ENCODE measurements at places on chromosomes 4 and X.

DNA sequence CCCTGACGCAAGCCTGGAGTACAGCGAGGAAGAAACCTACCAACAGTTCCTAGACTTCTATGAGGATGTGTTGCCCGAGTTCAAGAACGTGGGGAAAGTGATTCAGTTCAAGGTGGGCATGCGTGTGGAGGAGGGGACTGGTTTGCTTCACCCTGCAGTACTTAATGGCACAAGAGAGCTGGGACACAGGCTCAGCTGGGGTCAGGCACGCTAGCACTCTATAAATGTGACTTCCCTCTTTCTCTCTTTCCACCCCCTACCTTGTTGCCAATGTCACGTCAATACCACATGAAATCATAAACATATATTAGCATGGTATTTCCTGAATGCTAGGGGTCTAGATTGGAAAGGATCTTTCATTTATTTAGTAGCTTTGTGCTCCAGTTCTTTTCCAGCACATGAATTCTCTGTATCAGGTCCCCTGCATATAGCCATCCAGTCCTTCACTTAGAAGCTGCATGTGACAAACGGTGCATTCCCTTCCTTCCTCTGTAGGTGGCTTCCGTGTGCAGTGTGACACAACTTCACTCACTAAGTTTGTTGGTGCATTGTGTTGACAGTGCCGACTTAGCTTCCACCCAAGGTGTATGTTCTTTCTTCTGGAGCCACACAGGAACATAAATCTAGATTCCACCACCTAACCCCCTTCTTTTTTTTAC is 25.6 kb downstream of the ZRSR2 start:
- peak; percentile 30 for DNase-seq

GRCh38 chr4:185304541-185304940 is 91.2 kb downstream of the LRP2BP start:
- no peak for DNase-seq

DNA sequence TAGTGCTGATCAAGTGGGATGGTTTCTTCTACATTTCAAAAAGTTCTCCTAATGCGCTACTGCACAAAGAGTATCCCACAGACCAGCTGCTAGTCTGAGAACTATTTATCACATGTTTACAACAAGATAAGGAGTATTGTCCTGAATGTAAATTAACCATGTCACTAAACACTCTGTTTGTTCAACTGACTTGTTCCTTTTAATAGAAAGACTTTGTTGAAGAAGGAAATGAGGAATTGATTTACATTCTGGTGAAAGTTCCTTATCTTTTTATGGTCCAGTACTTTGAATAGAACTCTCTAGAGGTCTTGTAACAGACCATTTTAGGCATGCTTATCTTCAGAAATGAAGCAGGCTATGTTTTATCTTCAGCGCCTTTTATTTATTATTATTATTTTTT is 67.3 kb upstream of the IL13RA1 start:
- DNase-seq, result no peak

DNA sequence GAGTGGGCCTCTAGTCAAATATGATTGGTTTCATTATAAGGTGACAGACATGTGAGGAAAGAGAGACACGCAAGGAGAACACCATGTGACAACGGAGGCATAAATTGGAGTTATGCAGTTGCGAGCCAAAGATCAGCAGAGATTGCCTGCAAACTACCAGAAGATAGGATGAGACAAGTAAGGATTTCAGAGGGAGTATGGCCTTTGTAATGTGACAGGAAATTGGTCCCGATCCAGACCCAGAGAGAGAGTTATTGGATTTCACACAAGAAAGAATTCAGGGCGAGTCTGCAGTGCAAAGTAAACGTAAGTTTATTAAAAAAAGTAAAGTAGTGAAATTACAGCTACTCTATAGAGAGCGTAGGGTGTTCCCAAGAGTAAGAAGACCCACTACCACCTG is 35.7 kb upstream of the NDST4 start:
- DNase-seq, result no peak

DNA sequence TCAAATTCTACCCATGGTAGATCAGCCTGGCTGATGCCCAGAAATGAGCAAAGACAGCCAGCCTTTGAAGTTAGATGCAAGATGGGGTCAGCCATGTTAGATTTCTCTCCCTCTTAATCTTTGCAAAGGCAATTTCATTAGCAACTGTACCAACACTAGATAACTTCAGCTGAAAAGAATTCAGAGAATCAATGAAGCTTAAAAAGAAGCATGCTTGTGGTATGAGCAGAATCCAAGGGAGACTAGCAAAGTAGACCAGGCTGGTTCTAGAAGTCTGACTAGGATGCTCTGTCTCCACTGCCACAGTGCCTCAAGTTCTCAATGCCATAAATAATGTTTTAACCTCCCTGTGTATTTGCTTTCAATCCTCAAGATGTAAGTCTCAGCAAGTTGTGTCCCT is 247.3 kb downstream of the SLC7A11 start:
- peak; percentile 81 for DNase-seq

GRCh38 chr4:1113311-1114009 is at the start of gene RNF212:
Gene RNF212, minus strand, starts transcription at chr4:1113564. Its CDS starts 100 bp downstream, at chr4:1113464.
- DNase-seq, result peak; percentile 18

- DNase-seq, result no peak
Measured at GRCh38 chrX:75748431-75748830, 36.6 kb downstream of the MAGEE2 start.

- no peak for DNase-seq
Measured at GRCh38 chrX:74085642-74086236, 218.2 kb upstream of the ZCCHC13 start.

DNA sequence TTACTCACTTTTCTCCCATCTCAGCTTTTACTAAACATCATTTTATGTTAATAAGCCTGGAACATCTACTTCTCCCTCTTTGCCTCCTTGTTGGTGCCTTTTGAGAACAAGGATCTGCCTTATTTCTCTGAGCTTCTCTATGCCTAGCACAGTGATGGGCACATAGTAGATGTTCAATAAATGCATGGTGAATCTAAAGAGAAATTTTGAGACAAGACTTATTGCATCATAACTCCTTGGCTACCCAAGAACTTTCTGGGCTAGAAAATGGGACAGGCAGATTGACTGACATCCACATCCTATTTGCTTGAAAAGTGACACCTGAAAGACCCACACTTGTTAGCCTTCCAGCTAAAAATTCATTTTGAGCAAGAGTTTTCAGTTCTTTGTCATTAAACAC is 87.2 kb upstream of the TFDP3 start:
- DNase-seq, result no peak

GRCh38 chr4:43993196-43993902 is 455.3 kb downstream of the KCTD8 start:
- DNase-seq, result no peak

DNA sequence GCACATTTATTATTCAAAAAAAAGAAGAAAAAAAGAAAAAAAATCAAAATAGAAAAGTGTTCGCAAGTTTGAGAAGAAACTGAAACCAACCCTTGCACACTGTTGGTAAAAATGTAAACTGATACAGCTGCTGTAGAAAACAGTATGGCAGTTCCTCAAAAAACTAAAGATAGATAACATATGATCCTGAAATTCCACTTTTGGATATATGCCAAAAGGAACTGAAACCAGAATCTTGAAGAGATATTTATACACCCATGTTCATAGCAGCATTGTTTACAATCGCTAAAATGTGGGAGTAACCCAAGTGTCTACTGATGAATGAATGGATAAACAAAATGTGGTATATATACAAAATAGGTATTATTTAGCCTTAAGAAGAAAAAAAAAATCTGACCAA is 155.4 kb downstream of the TBCK start:
- DNase-seq, result no peak

GRCh38 chrX:74419864-74420195 is 1.5 kb upstream of the SLC16A2 start:
- DNase-seq, result no peak

DNA sequence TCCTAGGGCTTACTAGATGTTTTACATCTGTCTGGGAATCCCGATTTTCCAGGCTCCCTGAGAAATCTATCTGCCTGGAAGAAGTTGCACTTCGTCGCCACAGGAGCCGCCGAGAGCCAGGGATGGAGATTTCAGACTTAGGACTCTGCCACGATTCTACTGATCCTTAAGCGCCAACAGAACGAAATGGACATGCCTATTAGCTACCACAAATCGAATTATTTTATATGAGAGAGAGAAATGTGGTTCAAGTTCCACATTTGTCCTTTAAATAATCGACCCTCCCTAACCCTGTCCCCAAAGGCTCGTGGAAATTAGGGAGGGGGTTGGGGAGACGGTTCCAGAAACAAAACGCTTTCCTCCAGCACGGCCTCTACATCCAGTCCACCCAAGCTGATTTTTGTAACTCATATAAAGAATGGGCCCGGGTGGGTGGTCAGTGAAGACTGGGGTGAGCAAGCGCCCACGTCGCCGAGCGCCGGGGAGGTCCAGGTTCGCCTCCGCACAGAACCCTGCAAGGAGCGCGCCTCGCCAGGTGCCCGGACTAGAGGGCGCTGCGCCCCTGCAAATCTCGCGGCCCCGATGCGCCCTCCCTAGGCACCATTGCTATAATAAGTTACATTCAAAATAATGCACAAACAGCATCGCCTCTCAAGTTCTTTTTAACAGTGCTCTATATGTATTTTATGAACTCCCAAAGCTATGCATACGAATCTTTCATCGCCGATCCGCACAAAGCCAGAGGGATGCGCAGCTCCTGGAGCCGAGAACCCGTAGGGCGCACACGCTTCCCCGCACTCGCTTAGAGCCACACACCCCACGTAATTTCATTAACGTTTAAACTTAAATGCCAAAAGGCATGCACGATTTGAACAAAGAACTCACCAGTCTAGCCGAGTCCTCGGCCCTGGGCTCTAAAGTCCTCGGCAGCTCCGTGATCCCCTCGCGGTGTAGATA is 2.1 kb upstream of the FAT1 start:
- peak; percentile 88 for DNase-seq

GRCh38 chr4:14340321-14340720 is 662.0 kb upstream of the CPEB2 start:
- no peak for DNase-seq

DNA sequence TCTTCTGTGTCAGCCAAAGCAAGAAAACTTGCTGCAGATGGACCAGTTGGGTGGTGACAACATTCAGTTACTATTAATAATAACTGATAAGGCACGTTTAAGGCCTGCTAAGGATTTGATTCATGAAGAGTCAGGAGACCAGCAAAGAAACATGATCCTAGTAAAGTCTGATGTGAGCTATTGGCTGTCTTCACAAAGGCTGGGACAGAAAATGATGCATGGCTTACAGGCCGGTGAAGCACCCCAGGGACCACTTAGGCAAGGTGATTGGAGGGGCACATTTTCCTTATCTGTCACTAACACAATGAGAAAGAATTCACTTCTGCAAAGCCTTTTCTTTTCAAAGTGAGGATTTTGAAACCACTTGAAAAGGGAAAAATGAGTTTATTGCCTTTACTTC is 65.4 kb upstream of the TRPC3 start:
- peak; percentile 63 for DNase-seq

DNA sequence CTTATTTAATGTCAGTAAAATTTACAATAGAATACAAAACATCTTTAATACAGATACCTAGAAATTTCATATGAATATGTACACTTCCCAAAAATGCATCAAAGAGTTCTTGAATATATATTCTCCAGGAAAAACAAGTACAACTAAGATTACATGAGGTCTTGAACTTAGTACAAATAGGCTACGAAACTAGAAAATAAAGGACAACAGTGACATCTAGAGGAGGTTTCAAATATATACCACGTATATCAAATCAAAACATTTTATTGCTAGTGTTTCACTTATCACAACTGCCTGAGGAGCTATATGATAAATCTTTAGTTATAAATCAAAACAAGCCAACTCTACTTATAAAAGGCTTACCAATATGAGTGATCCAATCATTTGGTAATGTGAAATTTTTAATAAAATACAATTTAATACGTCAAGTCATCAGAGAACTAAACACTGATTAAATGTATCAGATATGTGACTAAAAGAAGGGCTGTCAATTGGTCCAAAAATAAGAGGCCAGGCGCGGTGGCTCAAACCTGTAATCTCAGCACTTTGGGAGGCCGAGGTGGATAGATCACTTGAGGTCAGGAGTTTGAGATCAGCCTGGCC is 36.6 kb downstream of the ANAPC10 start:
- peak; percentile 53 for DNase-seq

DNA sequence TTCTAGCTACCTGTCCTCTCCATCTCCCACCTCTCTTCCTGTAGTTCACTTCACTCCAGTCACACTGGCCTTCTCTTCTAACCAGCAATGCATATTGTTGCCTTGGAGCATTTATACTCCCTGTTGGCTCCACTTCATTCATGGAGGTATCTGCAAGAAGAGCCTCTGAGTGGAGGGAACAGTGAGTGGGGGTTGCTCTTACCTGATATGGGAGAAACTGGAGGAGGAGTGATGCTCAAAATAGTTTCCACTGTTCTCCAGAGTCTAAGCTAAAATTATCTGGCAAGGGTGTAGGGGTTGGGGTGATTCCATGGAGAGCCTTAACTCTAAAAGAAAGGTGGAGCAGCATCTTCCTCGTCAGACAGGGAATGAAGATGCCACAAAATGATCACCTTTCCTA is 28.9 kb upstream of the DDX53 start:
- DNase-seq, result no peak

GRCh38 chrX:15822922-15823321 is 31.7 kb downstream of the AP1S2 start:
- no peak for DNase-seq

GRCh38 chr4:90027565-90027964 is 99.6 kb upstream of the CCSER1 start:
- no peak for DNase-seq

DNA sequence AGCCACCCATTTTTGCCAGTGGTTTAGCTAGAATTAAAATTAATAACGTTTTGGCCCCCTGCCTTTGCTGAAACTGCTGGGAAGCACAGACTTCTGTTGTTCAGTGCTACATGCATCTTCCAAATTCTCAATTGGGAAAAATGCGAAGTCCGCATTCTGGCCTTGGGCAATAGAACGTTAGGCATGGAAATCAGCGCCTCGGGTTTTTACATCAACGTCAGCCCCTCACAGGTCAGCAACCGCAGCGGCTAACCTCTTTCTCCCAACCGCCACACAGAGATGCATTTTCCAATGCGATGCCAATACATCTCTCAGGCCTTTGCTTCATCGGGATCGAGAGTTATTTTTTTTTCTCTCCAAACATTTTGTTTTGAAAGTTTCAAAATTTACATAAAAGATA is 339.1 kb downstream of the DCHS2 start:
- DNase-seq, result no peak

- DNase-seq, result no peak
Measured at GRCh38 chr4:61716426-61716825, 516.3 kb downstream of the ADGRL3 start.

DNA sequence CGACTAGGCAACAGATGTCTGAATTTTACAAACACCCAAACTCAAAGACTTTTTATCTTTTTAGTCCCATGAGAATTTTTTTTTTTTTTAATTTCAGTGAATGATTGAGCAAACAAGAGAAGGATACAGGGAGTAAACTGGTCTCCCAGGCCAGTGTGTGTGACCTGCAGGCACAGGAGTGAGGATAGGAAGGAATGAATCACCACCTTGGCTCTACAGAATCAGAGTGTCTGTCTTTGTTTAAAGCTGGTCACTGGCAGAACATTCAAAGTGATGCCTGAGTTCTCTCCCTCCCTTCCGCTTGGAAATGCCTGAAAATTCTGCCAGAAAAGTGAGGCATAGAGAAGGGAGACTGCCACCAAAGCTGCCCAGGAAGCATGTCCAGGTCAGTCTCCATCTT is 69.5 kb downstream of the PARM1 start:
- no peak for DNase-seq

- no peak for DNase-seq
Measured at GRCh38 chr4:160353548-160353947, 1250.7 kb downstream of the RAPGEF2 start.

GRCh38 chr4:101967697-101968346 is 177.3 kb downstream of the BANK1 start:
- DNase-seq, result peak; percentile 26

- no peak for DNase-seq
Measured at GRCh38 chr4:155822572-155822971, 43.5 kb downstream of the ASIC5 start.

- DNase-seq, result no peak
Measured at GRCh38 chrX:590693-591404, 39.7 kb upstream of the SHOX start.

Data from fibroblast of skin of right quadriceps (primary cell).